Activated CD4-positive, alpha-beta memory T cell treated with anti-CD3 and anti-CD28 coated beads, Interleukin-2, amount 10 ng/mL, durations not matched to agents 7 days and 5 days (primary cell): ENCODE measurements at places on chromosomes 3 and 15.

GRCh38 chr3:14424711-14425580 lies 22.5 kb downstream of the SLC6A6 start:
- peak; percentile 64 for DNase-seq

DNA sequence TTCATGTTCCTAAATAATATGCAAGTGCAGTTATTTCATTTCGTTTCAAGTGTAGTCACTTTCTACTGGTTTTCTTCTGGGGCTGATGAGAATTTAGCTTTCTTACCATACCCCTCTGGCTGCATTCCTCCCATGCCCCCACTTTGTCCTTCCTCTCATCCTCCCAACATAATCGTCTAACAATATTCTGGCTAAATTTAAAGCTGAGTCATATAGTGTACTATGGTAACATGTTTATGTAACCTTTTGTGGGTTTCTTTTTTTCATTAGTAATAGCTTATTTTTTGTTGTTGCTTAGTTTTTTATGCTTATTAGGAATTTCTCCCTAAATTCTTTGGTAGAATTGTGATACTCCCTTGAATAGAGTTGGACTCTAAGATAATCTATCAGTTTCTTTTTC lies 30.5 kb downstream of the DUT start:
- no peak for DNase-seq

- DNase-seq = no peak
These were observed 21.7 kb downstream of the DZIP1L start for GRCh38 chr3:138093721-138094120.

DNA sequence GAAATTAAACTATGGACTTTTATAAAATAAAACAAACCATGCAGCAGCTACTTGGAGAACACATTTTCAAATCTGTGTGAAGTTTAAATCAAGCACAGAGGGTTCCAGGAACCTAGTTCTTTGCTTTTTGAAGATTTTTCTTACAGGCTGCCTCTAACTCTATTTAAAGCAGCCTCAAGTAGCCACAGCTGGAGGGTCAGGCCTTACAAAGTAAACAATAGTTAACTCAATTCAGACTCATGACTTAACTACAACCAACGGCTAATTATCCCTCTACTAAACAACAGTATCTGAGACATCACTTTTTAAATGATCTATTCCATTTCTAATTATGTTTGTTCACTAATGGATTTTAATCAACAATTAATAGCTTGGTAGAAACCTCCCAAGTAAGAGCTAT lies 9.8 kb downstream of the LRIG1 start:
- no peak for DNase-seq

DNA sequence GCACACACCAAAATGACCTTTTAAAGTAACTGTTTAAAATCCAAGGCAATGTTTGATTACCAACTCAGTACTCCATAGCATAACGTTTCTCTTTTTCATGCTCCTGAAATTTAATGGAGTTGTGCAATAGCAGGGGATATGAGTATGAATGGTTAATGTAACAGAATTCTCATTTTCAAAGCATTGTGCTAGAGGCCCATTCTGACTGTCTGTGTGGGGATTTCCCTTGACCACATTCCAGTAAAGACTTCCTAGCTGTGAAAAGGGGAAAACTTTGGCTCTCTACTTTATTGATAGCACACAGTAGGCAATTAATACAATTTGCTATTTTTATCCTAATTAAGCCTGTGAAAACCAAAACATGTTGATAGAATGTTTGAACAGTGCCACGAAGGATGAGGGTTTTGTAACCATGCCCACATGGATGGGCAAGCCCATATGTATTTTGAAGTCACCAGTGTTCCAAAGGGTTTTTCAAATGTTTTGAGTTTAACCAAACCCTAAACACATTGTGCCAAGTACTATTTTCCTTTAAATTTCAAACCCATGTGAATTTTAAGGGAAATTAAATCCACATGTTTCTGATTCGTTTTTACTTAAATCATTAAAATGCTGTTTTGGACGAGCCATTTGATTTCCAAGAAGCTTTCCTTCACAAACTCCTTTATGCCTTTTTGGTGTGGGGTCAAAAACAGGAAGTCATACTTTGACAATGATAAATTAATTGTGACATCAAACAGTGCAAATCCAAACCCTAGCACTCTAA lies 261.2 kb downstream of the SHOX2 start:
- DNase-seq = no peak

DNA sequence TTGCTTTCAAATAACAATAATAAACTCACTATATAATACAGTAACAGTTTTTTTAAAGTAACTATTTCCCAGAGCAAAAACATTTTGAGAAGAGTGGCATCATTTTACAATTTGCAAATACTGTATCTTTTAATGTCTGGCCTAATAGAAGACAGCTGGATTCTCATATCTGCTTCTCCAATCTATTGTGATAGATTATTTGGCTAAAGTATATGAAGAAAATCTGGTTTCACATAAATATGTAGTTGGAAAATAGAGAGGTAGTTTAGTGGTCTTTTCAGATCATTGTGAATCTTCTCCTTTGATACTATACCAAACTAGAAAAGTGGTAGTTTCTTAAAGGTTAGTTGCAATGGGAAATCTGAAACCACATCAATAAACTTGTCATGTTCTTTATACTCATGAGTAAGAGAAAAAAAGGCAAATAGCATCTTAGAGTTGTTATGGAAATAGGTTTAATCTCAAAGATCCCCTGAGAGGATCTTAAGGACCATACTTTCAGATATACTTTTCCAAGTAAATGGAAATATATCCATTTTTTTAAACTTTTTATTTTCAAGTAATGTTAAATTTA lies 124.8 kb upstream of the NR2E3 start:
- no peak for DNase-seq

- no peak for DNase-seq
These were observed 267.3 kb downstream of the LPP start for GRCh38 chr3:188421151-188421821.

DNA sequence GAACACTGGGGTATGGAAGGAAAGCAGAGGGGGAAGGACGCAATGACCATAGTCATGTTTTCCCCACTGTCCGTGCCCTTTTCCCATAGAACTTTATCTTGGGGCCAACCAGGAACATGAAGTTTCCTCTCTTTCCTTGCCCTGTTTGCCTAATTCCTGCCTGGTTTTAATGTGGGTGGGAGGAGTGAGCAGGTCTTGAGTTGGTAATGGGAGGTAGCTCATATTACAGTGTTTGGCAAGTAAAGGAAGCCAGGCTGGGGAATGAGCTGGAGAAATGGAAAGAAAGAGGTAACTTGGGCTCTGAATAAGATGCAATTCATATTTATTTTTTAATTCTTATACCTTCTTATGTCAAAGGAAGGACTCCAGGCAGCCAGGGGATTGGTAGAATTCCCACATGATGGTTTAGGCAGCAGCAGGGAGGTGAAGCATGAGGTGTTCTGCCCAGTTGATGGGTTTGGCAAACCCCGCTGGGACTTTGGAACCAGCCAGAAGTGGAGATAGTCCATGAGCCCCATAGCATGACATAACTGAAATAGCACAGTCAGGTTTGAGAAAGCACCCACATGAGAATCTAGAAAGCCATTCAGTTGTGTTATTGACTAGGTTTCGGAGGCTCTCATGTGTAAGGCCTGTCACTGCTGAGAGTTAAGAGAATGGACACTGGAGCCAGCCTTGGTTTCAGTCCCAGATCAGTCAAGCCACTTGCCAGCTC lies 60.0 kb downstream of the CCK start:
- no peak for DNase-seq

DNA sequence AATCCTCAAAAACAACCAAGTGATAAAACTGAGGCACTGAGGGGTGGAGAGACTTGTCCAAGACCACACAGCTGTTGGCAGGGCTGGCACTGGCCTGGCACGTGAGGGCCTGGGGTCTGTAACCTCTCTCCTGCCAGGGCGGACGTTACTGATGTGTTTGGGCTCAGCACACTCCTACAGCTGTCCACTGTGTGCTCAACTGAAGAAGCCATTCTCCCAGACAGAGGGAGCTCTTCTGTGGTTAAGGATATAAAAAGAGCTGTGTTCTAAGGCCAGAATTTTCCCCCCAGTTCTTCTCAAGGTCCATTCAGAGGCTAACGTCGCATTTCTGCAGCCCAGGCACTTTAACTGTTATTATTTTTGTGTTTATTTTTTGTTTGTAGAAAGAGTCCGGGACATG lies 429.0 kb upstream of the ATP11B start:
- no peak for DNase-seq

- DNase-seq = no peak
These were observed 805 bp downstream of the SERPINI1 start for GRCh38 chr3:167736264-167736787.

GRCh38 chr15:62439543-62440016 lies 274.5 kb upstream of the C2CD4B start:
- no peak for DNase-seq

DNA sequence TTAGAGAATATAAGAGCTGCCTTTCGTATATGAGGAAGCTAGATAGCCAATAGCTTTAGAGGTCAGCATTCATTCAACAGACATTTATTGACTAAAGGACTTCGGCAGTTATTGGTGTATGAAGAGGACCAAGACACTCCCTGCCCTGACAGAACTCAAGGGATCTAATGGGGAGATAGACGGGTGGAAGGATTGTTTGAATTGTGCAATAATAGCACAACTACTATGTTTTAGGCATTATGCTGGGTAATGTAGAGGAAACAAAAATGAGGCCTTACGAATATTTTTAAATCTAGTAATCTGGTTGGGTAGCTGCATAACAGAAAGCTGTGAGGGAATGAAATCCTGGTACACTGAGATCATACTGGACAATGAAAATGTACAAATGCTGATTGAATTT lies 5.0 kb downstream of the LRCH3 start:
- DNase-seq = no peak

DNA sequence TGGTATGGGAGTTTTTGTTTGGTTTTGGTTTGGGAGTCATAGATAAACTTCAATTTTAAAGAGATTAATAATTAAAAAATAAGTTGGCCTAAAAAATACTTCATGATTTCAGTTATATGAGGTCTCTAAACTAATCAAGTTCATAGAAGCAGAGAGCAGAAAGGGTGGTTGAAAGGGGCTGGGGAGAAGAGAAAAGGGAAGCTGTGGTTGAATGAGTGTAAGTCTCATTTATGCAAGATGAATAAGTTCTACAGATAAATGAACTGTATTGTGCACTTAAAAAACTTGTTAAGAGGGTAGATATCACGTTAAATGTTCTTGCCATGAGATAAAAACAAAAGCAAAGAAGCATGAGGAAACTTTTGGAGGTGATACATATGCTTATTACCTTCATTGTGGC lies 188.7 kb downstream of the NSUN3 start:
- no peak for DNase-seq

GRCh38 chr3:129195731-129196256 lies 12.1 kb upstream of the CNBP start:
- DNase-seq = no peak

GRCh38 chr3:107795514-107796094 lies 272.8 kb downstream of the BBX start:
- DNase-seq = no peak

GRCh38 chr3:158642474-158643210 lies 1.7 kb upstream of the GFM1 start:
- no peak for DNase-seq

- no peak for DNase-seq
These were observed 131.4 kb upstream of the UBE2E2 start for GRCh38 chr3:23071758-23072157.

- DNase-seq = no peak
These were observed 79.2 kb upstream of the FNDC3B start for GRCh38 chr3:171960159-171960558.

DNA sequence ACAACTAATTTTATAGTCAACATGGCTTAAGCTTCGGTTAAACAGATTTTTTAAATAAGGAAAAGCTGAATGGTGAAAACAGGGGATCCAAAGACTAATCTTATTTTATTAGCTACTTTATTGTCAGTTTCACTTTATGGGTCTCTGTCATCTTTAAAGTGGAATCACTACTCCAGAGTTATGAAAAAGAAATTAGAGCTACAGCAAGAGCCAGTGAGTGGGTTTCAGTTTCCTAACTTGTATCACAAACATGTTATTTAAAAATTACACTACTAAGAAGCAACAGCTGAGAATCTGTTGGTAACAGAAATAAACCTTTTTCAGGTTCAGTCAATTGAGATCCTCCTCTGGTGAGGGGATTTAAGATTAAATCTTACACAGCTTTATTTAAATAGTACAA lies 10.0 kb downstream of the PHC3 start:
- no peak for DNase-seq

DNA sequence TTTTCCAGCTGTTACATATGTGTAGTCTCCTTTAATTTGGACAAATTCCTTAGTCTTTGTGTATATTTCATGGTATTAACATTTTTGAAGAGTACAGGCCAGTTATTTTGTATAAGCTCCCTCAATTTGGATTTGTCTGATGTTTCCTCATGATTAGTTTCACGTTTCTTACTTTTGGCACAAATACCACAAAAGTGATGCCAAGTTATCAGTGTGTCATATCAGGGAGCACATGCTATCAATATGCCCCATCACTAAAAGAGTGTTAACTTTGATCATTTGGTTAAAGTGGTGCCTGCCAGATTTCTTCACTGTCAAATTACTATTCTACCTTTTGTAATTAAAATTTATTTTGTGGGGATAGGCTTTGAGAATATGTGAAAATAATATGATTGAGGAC lies 14.6 kb downstream of the PCNP start:
- no peak for DNase-seq

- DNase-seq = no peak
These were observed 136.7 kb downstream of the SMAD6 start for GRCh38 chr15:66838671-66839239.

DNA sequence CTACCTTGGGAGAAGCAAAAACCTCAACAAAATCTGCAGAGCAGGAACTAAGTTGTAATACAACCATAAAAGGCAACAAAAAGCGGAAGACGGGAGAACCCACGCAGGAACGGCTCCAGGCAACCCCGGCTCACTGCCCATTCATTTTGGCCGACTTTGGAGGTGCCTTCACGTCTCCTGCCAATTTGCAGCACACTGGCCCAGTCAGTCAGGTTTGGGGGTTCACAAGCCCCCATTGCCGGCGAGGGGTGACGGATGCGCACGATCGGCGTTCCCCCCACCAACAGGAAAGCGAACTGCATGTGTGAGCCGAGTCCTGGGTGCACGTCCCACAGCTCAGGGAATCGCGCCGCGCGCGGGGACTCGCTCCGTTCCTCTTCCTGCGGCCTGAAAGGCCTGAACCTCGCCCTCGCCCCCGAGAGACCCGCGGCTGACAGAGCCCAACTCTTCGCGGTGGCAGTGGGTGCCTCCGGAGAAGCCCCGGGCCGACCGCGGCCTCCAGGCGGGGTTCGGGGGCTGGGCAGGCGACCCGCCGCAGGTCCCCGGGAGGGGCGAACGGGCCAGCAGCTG lies 463 bp downstream of the TERC start:
- peak; percentile 67 for DNase-seq

- peak; percentile 29 for DNase-seq
These were observed 1.4 kb downstream of the CEMIP start for GRCh38 chr15:80780416-80781221.
